ENCODE measurements at places on chromosomes 6 and 20.

GRCh38 chr6:8177721-8178120 lies 75.4 kb upstream of the EEF1E1 start:
- DNase-seq = no peak

DNA sequence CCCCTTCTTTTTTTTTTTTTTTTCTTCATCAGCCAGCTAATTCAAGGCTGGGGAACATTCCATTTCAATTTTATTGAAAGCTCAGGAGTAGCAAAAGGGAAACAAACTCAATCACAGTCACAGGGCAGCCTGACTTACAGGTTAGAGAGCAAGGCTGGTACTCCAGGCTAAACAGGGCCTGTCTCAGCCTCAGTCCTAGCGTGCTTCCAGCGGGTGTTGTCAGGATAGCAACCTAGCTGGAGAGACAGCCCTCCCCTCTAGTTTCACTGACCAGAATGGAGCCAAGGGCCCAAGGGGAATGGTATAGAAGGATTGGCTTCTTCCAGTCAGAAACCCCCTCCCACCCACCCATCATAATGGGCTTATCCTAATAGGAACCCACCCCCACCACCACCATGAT lies 132.9 kb downstream of the PXDC1 start:
- no peak for DNase-seq

- DNase-seq = peak; percentile 20
Observed at GRCh38 chr20:17856024-17856564, 112.5 kb downstream of the SNX5 start.

DNA sequence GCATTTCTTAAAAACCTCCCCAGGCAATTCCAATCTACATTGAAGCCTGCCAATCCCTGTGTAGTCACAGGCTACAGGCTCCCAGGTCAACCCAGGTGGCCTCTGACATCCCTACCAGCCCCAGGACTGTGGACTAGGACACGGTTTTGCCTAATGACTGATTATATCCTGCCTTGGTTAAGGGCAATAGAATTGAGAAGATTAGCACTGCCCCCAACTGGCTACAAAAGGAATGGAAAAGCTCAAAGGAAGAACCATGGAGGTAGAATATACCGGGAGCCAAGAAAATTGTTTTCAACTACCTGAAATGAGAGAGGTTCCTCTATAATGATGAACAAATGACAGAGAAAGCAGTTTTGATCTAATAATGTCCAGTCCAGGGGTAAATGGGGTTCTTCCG lies 421.1 kb upstream of the AGPAT4 start:
- no peak for DNase-seq

DNA sequence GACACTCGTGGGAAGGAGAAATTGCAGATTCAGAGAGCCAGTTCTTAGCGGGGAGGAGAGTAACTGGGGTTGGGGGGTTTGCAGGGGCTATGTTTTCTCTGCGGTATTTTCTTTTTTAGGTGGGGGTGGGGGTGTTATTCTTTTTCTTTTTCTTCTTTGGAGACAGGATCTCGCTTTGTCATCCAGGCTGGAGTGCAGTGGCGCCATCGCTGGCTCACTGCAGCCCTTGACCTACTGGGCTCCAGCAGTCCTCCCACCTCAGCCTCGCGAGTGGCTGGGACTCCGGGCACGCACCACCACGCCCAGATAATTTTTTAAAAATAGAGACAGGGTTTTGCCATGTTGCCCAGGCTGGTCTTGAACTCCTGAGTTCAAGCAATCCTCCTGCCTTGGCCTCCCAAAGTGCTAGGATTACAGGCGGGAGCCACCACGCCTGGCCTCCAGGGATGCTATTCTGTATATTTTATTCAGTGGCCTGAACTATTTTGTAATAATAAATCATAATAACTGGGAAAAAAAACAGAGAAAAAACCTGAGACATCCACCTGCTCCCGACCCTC lies 57.3 kb downstream of the UBE2V1 start:
- DNase-seq = no peak

DNA sequence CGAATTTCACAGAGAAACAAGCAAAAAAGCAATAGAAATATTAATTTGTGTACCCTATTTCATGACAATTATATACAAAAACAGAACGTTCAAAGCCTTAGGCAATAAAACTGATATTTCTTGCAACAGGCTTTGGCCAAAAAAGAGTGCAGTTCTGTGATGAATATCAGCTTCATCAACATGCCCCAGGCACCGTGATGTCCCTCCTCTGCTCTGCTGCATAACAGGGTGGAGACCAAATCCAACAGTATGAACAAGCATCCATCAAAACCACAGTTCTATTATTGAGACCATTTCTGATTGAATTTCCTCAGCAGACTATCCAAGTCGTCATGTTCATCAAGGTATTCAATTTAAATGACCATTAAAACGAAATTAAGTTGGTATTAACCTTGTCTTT lies 722.6 kb upstream of the NRSN1 start:
- DNase-seq = no peak

DNA sequence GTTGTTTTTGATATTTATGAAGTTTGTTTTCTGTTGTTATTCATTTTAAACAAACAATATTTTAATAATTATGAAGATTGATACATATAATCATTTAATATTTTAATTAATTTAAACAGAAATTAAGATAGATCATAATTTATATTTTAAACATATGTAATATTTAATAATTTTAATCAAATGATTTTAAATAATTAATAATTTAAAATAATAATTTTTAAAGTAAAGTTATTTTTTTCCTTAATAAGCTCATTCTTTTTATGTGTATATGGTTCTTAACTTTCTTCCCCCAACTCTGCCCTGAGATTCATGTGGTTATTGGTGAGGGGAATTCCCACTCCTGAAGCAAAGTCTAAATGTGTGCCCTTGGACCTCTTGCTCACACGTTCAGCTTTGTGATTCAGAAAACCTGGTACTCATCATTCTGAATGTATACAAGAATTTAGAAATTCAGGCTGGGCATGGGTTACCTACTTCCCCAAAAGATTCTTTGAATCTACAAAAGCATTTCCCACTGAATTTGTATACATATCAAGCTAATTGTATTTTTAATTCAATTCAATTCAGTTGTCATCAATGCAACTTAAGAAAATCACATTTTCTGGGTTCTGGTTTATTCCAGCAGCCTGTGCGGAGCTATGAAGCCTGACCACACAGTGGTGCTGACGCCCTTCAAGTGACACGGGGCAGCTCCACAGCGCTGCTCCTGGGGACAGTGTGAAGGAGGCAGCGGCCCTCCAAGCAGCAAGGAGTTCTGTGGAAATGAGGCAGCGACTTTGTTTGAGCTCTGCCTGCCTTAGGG lies 168.9 kb upstream of the UST start:
- peak; percentile 89 for DNase-seq

DNA sequence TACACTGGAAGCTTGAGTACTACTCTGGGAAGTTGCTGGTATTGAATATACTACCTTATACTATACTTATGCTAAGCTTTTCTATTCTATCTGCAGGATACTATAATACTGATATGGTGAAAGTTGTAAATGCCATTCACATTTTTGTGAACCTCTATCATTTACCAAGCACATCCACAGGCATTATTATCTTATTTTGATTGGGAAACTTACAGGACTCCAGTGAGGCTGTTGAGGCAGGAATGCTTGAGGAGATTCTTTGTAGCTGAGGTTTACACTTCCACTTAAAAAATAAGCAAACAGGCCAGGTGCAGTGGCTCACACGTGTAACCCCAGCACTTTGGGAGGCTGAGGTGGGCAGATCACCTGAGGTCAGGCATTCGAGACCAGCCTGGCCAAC lies 442.9 kb downstream of the QKI start:
- DNase-seq = no peak

DNA sequence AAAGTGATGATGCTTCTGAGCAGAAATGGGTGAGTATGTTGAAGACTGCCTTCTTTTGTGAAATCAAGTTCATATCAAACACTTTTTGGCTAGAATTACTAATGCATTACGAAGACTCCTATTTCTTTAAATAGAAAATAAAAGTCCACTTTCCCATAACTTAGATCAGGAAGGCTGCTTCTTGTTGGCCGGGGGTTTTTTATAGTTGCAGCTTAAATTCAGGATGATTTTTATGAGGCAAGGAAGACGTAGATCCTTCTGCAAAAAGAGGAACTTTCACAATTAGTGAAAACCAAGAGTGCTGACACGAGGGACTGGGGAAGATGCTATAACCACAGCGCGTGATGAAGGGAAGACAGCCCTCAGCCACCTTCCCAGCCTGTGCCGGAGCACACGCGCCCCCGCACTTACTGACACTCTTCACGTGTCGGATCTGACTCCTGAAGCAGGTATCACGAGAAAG lies 206.1 kb upstream of the PRDM1 start:
- peak; percentile 71 for DNase-seq

GRCh38 chr20:48196486-48196885 lies 411.2 kb upstream of the SULF2 start:
- DNase-seq = no peak

GRCh38 chr20:1164871-1165270 lies 19.9 kb downstream of the TMEM74B start:
- DNase-seq = no peak

DNA sequence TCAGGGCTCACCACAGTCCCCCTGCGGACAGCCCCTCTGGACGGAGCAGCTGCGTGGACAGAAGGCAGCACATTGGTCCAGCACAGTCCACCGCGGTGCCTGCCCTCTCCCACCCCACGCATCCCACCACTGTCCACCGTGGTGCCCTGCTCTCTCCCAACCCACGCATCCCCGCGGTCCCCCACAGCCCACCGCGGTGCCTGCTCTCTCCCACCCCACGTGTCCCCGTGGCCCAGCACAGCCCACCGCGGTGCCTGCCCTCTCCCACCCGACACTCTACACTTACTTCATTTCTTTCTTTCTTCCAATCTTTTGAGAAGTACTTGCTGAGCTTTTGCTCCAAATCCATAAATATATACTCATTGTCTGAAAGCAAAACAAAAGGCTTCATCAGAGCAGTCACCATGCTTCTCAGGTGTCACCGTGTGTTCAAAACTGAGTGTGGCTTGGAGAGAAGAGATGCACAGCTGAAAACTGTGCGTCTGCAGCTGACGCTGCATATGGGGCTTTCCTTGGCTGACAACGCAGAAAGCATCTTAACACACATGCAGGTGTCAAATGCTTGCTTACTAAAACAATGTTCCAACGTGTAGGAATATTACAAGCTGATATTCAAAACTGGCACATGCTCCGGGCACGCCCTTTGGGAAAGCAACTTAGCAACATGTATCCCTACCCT lies 11.8 kb downstream of the FRMD1 start:
- DNase-seq = no peak

- DNase-seq = no peak
Observed at GRCh38 chr6:9173229-9173628, 737.9 kb upstream of the SLC35B3 start.

DNA sequence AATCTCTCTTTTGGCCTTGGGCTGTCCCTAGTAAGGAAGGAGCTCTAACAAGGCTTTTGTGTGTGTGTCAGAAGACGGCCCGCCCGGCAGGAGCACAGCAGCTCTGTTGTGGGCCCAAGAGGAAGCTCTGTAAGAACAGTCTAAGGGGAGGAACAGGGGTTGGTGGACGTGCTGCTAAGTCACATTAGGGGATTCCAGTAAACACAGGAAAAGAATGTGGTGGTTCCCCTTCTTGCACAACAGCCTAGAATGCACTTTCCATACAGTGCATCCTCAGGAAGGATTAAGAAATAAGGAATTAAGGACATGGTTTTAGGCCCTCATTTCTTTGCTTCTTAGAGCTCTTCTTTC lies 114.5 kb downstream of the RNF144B start:
- DNase-seq = peak; percentile 75

DNA sequence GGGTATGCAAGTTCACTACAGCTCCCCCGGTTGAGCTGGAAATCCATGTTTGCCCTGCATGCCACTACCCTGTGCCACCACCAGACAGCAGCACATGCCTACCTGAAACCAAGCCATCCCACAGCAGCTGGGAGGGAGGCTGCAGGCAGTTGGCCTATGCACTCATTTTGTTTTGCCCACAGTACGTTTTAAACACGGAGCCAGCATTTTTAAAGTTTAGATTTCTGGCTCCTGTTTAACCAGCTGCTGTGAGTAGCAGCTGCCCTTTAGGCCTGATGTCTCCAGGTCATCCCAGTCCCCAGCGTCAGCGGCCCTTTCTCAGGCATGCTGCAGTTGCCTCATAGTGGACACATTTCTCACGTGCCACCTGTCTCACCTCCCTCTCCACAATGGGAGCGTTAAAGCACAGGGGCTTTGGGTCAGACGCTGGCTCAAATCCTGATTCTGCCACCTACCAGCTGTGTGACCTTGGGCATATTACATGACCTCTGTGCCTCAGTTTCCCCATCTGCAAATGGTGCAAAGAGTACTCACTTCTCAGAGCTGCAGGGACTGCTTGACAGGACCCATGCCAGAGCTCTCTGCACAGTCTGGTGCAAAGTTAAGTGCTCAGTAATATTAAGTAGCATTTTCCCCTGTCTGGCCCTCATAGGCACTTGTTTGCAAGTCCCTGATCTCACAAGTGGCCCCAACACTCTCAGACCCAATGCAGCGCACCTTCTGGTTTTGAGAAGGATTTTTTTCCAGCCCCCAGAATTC lies 8.2 kb upstream of the UBE2V1 start:
- peak; percentile 81 for DNase-seq

DNA sequence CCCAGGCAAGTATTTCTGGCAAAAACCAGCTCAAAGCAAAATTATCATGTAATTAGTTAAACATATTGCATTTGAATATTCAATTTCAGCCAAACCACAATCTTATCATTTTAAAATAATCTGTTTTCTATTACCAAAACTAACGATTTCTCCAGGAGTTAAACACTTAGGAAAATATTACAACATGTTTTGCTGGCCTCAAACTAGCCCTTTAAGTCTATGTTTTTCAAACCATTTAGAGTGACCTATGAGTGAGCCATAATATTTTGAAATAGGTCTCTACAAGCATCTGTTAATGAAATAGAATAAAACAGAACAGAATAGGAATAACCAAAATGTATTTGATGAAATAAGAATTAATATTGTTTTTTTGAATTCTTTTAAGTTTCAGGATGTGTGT lies 370.9 kb downstream of the COL12A1 start:
- no peak for DNase-seq

- DNase-seq = peak; percentile 74
Observed at GRCh38 chr20:31606804-31607639, 1.9 kb downstream of the ID1 start.

DNA sequence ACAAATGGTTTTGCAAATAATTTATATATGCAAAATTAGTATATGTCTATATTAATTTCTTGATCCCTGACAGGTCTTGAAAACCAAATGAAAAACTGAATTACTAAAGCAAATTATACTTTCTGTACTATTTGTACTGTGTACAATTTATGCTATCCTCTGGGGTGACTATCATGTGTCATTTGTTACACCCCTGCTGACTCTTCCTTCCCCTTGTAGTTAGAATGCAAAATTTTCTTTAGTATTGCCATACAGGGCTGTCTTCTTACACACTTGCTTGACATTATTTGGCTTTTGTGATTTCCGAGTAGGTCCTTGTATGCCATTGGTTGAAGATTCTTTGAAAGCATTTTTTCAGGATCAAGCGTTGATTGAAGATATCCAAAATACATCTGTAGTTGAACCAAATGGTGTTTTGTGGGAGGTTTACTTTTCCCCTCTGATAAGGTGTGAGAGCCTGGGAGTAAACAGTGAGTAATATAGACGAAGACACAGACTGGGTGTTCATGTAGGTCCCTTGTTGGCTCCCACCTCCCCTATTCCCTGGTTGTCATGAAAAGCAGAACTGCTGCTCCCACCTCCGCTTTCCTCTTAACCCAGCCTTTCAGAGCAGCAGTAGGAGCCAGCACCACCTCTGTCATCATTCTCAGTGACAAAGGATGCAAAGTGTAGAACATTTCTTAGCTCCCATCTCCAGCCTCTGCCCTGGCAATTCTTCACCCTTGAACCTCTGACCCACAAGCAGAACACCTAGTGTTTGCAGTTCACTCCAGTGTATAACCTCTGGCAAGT lies 29.0 kb downstream of the NCOA7 start:
- DNase-seq = no peak

GRCh38 chr6:118307581-118307980 lies 240.5 kb upstream of the PLN start:
- DNase-seq = no peak
